HCEC 1CT (cell line): ENCODE measurements at places on chromosomes 11 and 22.
A peak's percentile ranks its signal among the peaks of the same experiment; 100 is the strongest.

- no peak for DNase-seq
These were observed 2.1 kb upstream of the SMIM38 start for GRCh38 chr11:69153661-69154060.

- no peak for DNase-seq
These were observed 29.6 kb downstream of the TOM1 start for GRCh38 chr22:35329114-35329847.

GRCh38 chr11:121933694-121934093 lies 182.3 kb downstream of the BLID start:
- DNase-seq, result peak; percentile 54

- DNase-seq, result no peak
These were observed 89.7 kb downstream of the CEP164 start for GRCh38 chr11:117417342-117417741.

- DNase-seq, result no peak
These were observed 16.9 kb downstream of the CDPF1 start for GRCh38 chr22:46233231-46233630.

GRCh38 chr11:71988050-71988449 lies 10.7 kb upstream of the IL18BP start:
- DNase-seq, result peak; percentile 26

- no peak for DNase-seq
These were observed 11.6 kb downstream of the IL2RB start for GRCh38 chr22:37137903-37138665.

- no peak for DNase-seq
These were observed 60.3 kb downstream of the NECTIN1 start for GRCh38 chr11:119668676-119669075.

DNA sequence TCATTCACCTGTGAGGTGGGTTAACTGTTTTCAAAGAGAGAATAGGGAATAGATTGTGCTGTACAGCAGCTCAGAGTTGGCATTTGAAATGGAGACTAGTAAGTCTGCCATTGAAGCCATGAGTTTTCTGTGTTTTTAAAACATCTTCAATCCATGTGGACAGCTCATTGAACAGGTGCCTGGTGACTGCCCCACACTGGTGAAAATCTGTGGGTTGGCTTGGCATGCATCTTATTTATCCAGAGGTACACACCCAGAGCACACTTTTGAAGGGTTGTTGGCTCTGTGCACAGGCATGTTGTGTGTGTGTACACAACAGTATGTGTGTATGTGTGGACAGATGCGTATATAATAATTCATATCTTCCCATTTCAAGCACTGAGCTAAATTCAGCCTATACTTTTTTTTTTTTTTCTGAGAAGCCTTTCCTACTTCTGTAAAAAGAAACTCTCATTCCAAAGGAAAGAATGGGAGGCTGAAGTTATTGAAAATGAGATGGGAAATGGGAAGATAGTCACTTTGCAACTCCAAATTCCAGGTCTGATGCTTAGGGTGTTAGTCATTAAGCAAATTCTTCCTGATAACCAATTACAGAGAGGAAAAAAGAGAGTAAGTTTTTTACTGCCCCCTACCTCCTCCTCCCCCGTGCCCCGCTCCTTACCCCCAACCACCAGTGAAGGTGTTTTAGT lies 7.0 kb upstream of the LYVE1 start:
- DNase-seq, result no peak

GRCh38 chr11:95599959-95600586 lies 189.5 kb downstream of the FAM76B start:
- DNase-seq, result no peak

DNA sequence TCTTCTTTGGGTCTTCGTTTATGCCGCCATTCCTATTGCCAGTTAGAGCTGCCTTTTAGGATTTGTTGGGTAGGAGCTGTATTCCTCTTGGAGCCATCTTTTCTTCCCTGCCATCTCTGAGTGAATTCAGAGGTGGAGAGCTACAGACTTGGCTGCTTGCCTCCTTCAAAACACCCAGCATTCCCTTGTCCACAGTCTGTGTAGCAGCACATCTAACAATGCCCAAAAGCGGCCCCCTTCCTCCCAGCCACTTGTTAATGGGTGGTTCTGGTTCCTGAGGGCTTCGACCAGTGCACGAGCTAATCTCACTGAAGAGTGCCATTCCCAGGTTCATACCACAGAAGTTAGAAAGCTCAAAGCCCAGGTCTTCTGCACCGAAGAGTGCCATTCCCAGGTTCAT lies 37.7 kb downstream of the MARK2 start:
- no peak for DNase-seq

GRCh38 chr11:64364435-64364834 lies 5.5 kb downstream of the RPS6KA4 start:
- no peak for DNase-seq

DNA sequence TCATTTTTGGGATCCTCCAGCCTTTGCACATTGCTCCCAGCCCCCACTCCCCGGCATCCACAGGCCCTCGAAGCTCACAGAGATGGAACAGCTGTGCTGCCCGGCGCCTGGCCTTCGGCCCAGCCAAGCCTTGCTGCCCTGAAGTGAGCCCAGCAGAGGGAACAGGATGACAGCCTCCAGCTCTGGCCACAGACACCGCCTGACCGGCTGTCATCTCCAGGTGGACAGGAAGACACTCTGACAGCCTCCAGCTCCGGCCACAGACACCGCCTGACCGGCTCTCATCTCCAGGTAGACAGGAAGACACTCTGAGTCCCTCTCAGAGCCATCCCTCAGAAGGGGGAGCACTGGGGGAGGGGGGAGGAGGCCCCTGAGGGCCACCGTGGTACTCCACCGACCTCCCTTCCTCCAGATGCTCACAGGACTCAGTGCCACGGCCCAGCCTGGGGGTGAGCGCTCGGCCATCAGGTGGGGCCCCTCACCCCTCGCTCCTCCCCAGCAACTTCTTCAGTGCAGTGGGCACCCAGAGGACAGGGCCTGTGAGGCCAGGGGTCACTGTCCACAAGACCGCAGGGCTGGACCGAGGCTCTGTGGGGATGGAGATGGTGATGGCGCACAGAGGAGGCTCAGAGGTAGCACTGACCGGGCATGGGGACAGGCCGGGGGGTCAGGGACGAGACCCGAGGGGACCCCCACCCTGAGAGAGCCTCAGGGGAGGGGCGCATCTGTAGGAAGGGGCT lies 58.6 kb downstream of the BRD1 start:
- peak; percentile 15 for DNase-seq

GRCh38 chr11:112637876-112638275 lies 323.3 kb upstream of the NCAM1 start:
- no peak for DNase-seq

DNA sequence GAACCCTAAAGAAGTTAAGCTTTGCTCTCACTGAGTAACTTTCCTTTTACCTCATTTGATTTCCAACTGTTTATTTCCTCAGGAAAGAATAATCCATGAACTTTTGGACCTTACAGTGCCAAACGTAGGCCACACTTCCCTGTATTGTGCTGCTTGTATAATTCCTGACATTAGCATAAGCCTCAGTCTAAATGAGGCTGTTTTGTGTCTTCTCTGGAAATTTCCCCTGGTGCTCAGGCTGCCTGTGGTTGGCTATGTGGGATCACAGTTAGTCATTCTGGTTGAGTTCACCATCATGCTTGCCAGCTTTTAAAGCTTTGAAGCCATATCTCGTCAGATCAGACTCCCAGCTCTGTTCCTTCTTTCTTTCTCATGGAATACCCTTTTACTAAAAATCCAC lies 107.0 kb downstream of the FAM76B start:
- DNase-seq, result no peak

DNA sequence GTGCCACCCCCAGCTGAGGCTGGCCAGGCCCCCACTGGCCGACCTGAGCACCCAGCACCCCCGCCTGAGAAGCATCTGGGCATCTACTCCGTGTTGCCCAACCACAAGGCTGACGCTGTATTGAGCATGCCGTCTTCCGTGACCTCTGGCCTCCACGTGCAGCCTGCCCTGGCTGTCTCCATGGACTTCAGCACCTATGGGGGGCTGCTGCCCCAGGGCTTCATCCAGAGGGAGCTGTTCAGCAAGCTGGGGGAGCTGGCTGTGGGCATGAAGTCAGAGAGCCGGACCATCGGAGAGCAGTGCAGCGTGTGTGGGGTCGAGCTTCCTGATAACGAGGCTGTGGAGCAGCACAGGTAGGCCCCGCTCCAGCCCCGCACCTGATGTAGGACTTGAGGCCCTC lies 4.7 kb downstream of the ZBTB16 start:
- no peak for DNase-seq

DNA sequence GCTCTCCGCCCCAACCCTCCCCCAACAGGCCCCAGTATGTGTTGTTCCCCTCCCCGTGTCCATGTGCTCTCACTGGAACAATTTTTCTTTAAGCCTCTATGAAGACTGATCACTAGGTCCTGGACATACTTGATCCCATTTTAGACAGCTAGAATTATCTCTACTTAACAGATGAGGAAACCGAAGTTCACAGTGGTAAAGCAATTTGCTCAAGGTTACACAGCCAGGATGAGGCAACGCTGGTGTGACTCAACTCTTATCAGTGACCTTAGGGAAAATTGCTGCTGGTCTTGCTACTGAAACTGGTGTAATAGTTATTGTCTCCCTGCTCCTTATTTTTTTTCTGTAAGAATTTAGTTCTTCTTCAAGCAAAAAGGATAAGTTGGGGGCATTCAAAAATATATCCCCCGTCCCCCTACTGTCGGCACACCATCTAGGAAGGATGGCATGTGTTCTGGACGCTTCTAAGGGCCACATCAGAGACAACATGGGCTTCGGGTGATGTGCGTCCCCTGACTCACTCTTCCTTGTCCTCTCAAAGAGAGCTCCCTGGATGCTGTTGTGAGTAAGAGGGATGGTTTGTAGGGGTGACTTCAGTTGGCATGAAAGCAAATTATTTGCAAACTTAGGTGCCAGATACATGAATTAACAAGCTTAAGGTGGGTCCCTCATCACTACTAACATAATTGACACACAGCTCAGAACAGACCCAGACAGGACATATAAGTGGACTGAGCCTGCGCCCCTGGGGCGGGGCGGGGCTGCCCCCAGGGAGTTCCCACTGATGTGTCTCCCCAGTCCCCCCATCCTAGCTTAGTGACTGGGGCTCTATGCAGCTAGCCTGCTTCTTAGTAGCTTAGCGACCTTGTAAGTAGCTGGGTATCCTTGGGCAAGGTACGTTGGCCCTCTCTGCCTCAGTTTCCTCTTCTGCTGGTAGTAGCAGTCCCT lies 23.6 kb upstream of the ALX4 start:
- no peak for DNase-seq

- peak; percentile 7 for DNase-seq
These were observed 667 bp downstream of the DGCR6L start for GRCh38 chr22:20319041-20319744.

- DNase-seq, result no peak
These were observed 81.1 kb downstream of the BDNF start for GRCh38 chr11:27619039-27619574.

- peak; percentile 24 for DNase-seq
These were observed 15.5 kb downstream of the EFCAB6 start for GRCh38 chr22:43796567-43796966.

- DNase-seq, result no peak
These were observed 3.6 kb downstream of the C11orf16 start for GRCh38 chr11:8928981-8929615.

- DNase-seq, result peak; percentile 10
These were observed 550.9 kb upstream of the CCDC90B start for GRCh38 chr11:83836883-83837654.

- peak; percentile 87 for DNase-seq
These were observed 1.1 kb downstream of the RSF1 start for GRCh38 chr11:77819411-77819920.

GRCh38 chr11:8581300-8581699 lies 12.7 kb downstream of the STK33 start:
- DNase-seq, result no peak

- peak; percentile 78 for DNase-seq
These were observed 34.6 kb downstream of the CYTH4 start for GRCh38 chr22:37316875-37317371.

DNA sequence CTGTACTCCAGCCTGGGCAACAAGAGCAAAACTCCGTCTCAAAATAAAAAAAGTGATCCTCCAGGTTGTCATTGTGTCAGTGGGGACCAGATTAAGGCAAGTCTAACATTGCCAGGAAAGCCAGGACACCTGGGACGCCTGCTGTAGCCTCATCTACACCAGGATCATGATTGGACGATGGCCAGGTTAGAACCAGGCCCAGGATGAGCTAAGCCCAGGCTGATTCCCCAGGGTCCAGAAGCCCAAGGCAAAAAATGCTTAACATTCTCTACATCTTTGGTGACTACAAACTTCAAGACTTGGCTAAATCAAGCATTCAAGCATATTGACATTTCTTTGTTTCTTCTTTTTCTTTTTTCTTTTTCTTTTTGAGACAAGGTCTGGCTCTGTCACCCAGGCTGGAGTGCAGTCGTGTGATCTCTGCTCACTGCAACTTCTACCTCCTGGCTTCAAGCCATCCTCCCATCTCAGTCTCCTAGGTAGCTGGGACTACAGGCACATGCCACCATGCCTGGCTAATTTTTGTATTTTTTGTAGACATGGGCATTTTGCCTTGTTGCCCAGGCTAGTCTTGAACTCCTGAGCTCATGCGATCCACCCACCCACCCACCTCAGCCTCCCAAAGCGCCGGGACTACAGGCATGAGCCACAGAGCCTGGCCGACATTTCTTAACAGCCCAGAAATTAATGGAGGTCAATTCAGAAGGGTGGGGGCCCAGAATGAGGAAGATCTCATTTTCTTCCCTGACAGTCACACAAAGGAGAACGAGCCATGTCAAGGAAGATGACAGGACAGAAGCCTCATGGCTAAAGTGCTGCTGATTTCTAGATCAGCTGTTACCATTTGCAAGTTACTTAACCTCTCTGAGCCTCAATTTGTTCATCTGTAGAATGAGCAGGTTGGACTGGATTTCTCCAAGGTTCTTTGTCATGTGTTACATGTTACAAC lies 12.5 kb upstream of the PTPRJ start:
- DNase-seq, result no peak

DNA sequence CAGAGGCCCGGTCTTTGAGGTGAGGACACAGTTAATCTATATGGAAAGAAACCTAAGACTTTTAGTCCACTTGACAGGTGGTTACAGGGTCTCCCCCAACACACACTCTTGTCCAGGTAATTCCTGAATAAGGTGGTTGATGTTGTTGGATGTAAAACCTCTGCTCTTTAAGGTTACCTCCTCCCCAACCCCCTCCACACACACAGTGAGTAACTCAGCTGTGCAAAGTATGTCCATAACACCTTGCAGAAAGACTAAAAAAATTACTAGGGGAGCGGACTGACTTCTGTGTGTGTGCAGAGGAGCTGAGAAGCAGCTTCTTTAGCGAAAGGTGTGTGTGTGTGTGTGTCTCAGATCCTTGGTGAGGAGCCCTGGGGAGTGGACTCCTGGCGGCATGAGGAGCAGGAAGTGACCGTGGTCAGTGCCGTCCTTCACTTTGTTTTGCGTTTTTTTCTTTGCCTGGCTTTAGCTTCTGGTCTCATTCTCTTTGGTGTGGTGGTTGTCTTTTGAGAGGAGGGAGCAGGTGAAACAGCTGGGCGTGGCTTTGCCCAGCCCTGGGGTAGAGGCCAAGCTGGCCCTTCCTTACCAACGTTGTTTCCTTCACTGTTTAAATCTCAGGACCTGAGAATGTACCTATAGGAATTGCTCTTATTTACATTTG lies 1.7 kb downstream of the ZBED4 start:
- no peak for DNase-seq

DNA sequence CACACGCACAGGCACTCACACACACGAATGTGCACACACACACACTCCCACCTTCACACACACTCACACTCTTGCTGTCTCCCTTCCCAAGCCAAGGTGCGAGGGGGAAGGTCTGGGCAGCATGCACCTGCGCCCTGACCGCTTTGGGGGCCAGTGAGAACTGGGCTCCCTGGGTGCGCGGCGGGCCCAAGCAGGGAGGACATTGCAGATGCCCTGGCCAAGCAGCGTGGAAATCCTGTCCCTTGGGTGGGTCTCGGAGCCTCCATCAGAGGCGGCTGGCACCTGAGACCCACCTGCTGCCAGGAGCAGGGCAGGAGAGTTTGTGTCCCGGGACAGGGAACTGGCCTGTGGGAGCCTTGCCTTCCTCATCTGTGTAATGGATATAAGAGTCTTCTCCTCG lies 3.3 kb downstream of the CD81 start:
- no peak for DNase-seq
